ENCODE measurements at places on chromosomes 16 and 17. TPM values are rescaled to one million over a fixed set of nuclear protein-coding genes. Genes with fewer than 3 reads are reported as not detected.
A peak's percentile ranks its signal among the peaks of the same experiment; 100 is the strongest.

HIGD1B gene
- 17.7 TPM for polyA plus RNA-seq

DNA sequence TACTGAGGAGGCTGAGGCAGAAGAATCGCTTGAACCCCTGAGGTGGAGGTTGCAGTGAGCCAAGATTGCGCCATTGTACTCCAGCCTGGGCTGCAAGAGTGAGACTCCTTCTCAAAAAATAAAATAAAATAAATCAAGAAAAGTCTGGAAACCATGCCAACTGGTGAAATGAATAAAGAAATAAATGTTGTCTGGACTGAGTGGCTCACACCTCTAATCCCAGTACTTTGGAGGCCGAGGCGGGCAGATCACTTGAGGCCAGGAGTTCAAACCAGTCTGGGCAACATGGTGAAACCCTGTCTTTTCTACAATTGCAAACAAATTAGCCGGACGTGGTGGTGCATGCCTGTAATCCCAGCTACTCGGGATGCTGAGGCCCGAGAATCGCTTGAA, 744 bp upstream of the LRRC37A3 start:
- no peak for DNase-seq

DNA sequence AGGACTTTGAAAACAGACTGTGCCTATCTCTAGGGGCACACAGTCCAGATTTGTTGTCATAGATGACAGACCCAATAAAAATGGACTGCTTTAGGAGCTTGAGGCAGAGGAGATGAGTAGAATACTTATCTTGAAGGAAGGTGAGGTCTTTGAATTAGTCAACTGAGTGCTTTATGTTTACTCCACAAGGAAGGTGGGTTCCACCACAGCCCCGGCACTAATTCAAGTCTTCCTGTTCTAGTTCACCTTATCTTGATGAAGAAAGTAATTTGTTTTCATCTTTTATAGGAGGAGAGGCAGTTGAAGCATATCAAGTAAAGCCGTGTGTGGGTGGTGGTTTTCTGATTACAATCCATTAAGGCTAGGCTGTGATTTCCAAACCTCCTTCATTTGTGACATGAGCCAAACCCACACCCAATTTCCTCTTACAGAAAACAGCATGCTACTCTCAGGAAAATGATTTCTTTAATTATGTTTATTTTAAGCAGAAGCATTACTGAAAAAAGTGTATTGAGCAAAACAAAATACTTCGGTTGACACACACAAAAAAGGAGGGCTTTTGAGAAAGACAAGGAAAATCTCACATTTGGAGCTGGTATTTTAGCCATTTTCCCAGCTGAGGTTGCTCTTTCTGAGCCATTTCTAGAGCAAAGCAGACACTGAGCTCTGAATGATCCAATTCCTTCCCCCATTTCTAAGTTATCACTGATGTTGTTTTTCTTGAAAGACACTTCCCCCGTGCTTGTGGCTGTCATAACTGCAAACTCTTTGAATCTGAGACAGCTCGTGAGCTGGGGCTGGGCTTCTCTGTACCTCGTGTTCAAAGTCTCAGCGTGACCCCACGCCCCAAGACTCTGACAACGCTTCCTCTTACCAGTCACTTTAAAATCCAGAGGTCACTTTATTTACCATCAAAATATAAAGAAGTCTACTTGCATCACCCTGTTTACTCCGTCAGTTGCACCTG, 35.4 kb downstream of the CDRT15 start:
- peak; percentile 31 for DNase-seq

- DNase-seq = no peak
These were observed 2.7 kb downstream of the C16orf89 start for GRCh38 chr16:5062790-5063765.

- DNase-seq = no peak
These were observed 55.4 kb downstream of the CREBBP start for GRCh38 chr16:3825103-3825502.

DNA sequence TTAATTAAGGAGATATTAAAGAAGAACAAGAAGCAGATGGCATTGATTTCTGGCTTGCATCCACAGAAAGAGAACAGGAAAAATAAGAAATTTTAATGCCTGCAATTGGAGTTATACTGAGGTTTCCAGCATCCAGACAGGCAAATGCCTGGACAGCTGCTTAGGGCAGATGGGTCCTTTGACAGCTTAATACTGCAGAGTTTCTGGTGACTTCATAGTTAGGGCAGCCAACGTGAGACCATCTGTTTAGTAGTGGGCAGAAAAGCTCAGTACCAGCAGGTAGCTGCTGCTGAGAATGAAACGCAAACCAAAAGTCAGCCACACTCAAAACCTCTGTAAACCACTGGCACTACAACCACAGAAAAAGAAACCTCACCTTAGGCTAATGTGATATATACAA, 109.8 kb downstream of the CDK5R1 start:
- no peak for DNase-seq

- no peak for DNase-seq
These were observed 18.1 kb upstream of the SHCBP1 start for GRCh38 chr16:46638947-46639925.

GRCh38 chr16:26877421-26877820, 189.3 kb upstream of the C16orf82 start:
- no peak for DNase-seq

CCL13 gene
- 0.62 TPM for polyA plus RNA-seq

KRT32 gene
- not detected for polyA plus RNA-seq

ASGR1 gene
- polyA plus RNA-seq = 11.4 TPM

CDRT15 gene
- 0.73 TPM for polyA plus RNA-seq

- DNase-seq = no peak
These were observed 572 bp downstream of the PSMB6 start for GRCh38 chr17:4796552-4796920.

KRTAP4-3 gene
- polyA plus RNA-seq = not detected

DNA sequence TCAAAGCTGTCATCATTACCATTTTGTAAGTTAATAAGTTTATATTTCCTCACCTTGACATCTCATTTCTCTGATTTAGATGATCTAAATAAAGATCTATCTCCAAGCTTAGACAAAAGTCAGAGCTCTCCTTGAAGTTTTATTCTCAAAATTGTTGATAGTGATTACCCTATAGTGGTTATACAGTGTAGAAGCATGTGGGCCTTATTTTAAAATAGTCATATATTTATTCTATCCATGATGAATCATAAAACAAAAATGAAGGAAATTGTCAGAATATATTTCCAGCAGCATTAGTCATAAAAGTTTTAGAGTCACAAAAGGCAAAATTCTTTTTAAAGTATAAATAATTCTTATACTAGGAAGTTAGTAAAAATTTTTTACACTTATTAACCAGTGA, 49.0 kb downstream of the RHOT1 start:
- no peak for DNase-seq

SPATA20 gene
- polyA plus RNA-seq = 38.0 TPM

PRSS33 gene
- polyA plus RNA-seq = 0.18 TPM

EFCAB13 gene
- 10.2 TPM for polyA plus RNA-seq

GRCh38 chr17:72342627-72343527, 222.1 kb downstream of the SOX9 start:
- no peak for DNase-seq

CLDN6 gene
- polyA plus RNA-seq = 124 TPM

DNA sequence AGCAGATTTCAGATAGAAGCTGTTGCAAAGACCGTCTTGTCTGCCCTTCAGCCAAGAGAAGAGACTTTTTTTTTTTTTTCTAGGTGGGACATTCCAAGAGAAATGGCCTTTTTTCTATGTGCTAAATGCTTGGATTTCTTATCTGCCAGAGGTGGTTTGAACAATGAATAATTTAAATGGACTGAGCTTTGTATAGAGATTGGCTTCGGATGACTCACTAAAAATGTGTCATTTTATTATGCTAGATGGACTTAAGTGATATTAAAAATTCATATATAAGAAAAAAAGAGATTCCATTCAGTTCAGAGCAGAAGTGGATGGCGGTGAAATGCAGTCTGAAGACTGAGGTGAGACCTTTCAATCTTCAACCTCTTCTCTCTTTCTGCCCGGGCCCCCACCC, 58.4 kb downstream of the MEAK7 start:
- DNase-seq = no peak

DNA sequence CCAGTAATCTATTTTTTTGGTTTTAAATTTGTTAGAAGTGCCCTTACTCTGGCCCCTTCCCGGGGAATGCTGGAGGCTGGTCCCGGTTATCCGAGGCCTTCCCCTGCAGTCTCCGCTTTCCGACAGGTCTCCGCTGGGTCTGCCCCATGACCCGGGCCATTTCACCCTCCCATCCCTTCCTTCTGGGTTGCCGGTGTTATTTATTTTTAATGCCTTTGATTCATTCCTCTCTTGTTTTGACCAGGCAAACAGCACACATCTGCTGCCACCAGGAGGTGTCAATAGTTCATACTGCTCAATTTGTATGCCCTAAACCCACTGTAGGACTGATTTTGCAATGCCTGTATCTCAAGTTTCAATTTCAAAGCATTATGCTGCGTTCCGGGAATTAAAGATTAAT, 113.2 kb upstream of the IRX5 start:
- DNase-seq = peak; percentile 26

GRCh38 chr17:17774009-17774881, 62.5 kb downstream of the SREBF1 start:
- DNase-seq = no peak

DNA sequence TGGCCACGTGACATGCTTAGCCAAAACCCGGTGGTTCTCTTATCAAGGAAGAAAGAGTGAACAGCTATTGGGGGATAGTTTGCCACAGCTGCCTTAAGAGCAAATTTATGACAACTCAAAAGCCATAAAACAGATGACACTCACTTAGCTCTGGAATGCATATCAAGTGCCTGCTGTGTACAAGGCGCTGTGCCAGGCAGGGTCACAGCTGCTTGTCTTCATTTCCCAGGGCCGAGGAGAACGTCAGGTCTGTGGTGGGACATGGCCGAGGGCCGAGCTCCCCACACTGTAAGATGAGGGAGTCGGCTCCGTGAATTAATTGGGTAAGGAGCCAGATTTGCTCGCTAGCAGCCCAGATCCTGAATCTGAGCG, 14.0 kb downstream of the EEF2K start:
- peak; percentile 96 for DNase-seq

DNA sequence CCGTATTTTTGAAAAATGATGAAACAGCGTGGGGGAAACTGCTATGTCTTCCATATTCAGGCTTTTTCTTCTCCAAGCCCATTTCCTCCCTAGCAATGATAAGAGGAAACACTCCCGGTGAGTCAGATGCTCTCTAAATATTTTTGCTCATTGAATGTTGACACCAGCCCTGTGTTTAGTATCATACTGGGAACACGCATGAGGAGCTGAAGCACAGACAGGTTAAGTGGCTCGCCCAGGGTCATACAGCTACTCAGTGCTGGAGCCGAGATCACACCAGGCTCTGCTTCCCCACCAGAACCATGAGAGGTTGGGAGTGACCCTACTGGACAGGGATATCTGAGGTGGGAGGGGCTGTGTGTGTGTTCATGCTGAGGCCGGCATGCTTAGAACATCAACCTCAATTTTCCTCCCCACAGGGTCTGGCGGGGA, 37.8 kb upstream of the ADGRG1 start:
- DNase-seq = no peak

MED13 gene
- polyA plus RNA-seq = 51.9 TPM

TERB1 gene
- polyA plus RNA-seq = not detected

TPSG1 gene
- polyA plus RNA-seq = 0.35 TPM
